ENCODE measurements at places on chromosomes 2 and 18. TPM values are rescaled to one million over a fixed set of nuclear protein-coding genes. Genes with fewer than 3 reads are reported as not detected.
A peak's percentile ranks its signal among the peaks of the same experiment; 100 is the strongest.

DNA sequence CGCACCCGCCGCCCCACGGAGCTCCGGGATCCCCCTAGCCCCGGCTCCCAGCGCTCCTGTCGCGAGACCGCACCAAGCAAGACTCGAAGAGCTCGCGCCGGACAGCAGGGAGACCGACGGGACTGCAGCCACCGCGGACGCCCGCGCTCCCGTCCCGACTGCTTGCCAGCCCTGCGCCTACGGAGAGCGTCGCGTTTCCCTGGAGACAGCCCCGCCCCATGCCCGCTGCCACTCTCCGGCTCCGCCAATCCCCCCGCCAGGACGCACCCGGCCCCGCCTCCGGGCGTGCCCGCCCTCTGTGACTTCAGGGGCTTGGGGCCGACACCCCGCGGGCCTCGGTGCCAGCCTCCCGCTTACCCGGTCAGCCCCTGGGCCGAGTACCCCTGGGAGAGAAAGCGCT is at the start of gene ANKMY1:
ANKMY1 (minus strand) TSS at position 181 of the 400 bp plus-strand sequence. CDS start 653 bp downstream, outside the sequence.
- peak; percentile 44 for DNase-seq

Gene SRD5A2
- polyA plus RNA-seq: not detected

DNA sequence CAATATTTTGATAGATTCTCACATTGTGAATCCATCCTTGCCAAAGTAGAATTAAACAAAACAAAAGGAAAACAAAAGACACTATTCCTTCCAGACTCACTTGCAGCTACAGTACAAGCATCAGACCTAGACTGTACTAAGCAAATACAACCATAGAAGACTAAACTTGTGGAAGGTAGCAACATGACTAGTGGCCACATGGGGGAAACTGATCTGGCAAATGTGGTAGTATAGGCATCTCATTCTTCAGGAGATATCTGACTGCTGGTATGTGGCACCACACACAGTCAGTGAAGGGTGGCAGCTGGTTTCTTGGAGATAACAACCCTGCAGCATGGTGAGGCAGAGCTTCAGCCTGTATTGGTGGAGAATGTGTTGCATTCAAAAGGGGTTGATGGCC is 81.0 kb upstream of the ACVR2A start:
- no peak for DNase-seq

DNA sequence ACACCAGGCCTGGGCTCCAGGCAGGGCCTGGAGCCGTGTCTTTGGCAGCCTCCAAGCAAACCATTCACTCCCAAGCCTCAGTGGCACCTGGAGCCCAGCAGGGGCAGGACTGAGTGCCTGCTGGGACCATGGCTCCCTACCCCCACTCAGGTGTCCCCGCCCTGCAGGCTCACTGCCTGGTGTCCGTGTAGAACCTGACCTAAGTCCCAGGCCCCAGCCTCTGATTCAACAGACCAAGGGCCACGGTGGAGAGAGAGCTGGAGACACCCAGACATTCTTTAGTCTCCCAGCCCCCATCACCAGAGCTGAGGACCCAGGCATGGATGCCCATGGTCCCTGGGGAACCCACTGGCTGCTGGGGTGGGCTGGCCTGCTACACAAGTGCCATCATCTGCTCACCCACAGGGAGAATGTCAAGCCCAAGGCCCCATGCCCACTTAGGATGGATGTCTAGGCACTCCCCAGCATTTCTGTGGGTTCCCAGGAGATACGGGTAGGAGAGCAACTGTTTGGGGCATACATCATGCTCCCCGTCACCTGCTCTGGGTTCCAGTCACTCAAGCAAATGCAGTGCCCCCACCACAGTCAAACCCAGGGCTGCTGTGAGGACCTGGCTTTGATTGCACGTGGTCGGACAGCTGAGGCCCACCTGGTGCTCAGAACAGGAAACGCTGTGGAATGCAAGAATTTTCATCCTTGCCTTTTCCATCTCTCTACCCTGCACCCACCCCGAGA is 42.9 kb upstream of the ATG16L1 start:
- peak; percentile 27 for DNase-seq

Gene NAT8
- not detected for polyA plus RNA-seq

Gene SPTBN1
- polyA plus RNA-seq: 41.8 TPM

Data from mammary epithelial cell (primary cell).